ENCODE measurements at places on chromosomes 1 and 21. TPM values are rescaled to one million over a fixed set of nuclear protein-coding genes. Genes with fewer than 3 reads are reported as not detected.
A peak's percentile ranks its signal among the peaks of the same experiment; 100 is the strongest.

Gene OPRD1
- not detected for total RNA-seq

- no peaks in the 10 kb centered on the region for H3K27me3 ChIP-seq
- no peak overlapping the region for H3K4me3 ChIP-seq
- no peaks in the 10 kb centered on the region for H3K4me1 ChIP-seq
- DNase-seq = no peak
- H3K36me3 ChIP-seq = no peaks in the 10 kb centered on the region
Measured at GRCh38 chr1:62184336-62184735, 10.3 kb upstream of the L1TD1 start.

DNA sequence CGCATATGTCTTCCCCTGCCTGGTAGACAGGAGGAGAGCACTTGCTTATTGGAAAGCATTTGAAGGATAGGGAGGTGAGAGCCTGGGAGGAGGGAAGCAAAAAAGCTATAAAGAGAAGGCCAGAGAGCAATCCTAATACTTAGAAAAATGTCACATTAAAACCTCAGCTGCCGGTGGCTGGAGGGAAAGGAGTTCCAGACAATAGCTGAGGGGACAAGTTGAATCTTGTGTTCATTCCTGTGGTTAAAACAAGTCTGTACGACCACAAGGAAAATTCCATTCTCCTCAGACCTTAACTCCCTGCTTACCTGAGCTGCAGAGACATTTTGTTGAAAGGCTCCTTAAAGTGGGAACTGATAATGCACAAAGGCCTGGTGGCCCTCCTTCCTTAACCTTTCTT, 218.8 kb upstream of the CAMK1G start:
- no peak for DNase-seq
- no peak overlapping the region for H3K27ac ChIP-seq
- no peaks in the 10 kb centered on the region for H3K4me1 ChIP-seq
- H3K27me3 ChIP-seq = peaks cover 8% of the 10 kb centered on the region
- no peak overlapping the region for H3K4me3 ChIP-seq

DNA sequence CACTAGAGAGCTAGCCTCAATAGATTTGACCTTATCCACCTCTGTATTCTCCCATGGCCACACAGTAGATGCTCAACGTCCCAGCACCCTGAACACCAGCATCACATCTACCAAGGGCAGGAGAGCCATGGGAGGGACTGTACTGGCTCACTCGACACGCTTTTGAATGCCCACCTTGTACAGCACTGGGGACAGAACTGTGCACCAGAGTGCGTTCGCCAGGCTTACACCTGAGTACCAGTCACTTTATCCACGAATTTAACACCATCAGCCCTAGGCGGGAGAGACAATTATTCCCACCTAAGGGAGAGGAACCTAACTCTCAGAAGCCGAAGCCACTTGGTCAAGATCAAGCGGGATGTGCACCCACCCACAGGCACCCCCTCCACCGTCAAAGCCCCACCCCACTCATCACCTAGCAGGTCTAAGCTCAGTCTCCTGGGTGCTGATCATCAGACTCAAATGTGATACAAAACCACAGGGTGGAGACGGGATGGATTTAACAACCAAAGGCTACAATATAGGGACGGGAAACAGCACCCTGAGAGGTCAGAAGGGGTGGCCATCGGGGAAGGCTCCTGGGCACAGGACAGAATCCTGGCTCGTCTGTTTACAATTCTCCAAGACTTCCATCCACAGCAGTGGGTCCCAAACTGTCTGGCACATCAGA, 110.5 kb downstream of the GLIS1 start:
- no peaks in the 10 kb centered on the region for H3K36me3 ChIP-seq
- no peaks in the 10 kb centered on the region for H3K27me3 ChIP-seq
- no peak overlapping the region for H3K4me3 ChIP-seq
- H3K27ac ChIP-seq = no peak overlapping the region

Gene AMY1B
- not detected for total RNA-seq

GRCh38 chr1:199007423-199007822, 368.6 kb downstream of the PTPRC start:
- no peak overlapping the region for H3K27ac ChIP-seq
- no peaks in the 10 kb centered on the region for H3K36me3 ChIP-seq
- peaks cover 11% of the 10 kb centered on the region for H3K4me1 ChIP-seq
- DNase-seq = no peak

- no peaks in the 10 kb centered on the region for H3K27me3 ChIP-seq
- no peak for DNase-seq
- no peaks in the 10 kb centered on the region for H3K36me3 ChIP-seq
- H3K27ac ChIP-seq = no peak overlapping the region
- H3K4me1 ChIP-seq = no peaks in the 10 kb centered on the region
- H3K4me3 ChIP-seq = no peak overlapping the region
Measured at GRCh38 chr1:112444269-112444668, 48.3 kb downstream of the CTTNBP2NL start.

DNA sequence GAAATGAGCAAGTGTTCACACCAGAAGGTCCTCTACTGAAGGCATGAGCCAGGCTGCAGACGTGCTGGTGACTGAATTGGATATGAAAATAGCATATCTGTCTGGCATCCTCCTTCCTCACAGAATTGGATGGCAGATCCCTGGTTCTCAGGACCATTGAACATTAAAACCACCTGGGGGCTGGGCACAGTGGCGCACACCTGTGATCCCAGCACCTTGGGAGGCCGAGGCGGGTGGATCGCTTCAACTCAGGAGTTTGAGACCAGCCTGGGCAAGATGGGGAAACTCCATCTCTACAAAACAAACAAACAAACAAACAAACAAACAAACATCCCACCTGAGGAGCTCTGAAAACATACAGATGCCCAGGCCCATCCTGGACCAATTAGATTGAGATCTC, 23.4 kb downstream of the TEX35 start:
- no peaks in the 10 kb centered on the region for H3K27me3 ChIP-seq
- no peak overlapping the region for H3K27ac ChIP-seq
- no peak for DNase-seq
- no peaks in the 10 kb centered on the region for H3K4me1 ChIP-seq
- no peak overlapping the region for H3K4me3 ChIP-seq
- no peaks in the 10 kb centered on the region for H3K36me3 ChIP-seq

- no peak overlapping the region for H3K27ac ChIP-seq
- no peak for DNase-seq
- H3K4me1 ChIP-seq = no peaks in the 10 kb centered on the region
Measured at GRCh38 chr1:188958461-188959115, 1519.1 kb downstream of the BRINP3 start.

Gene MIXL1
- total RNA-seq = not detected

Gene ADAM30
- total RNA-seq = not detected

- no peak for DNase-seq
- H3K36me3 ChIP-seq = peaks cover 10% of the 10 kb centered on the region
- peaks cover 80% of the 10 kb centered on the region for H3K4me1 ChIP-seq
- no peaks in the 10 kb centered on the region for H3K27me3 ChIP-seq
Measured at GRCh38 chr1:16387201-16388188, 20.5 kb downstream of the SZRD1 start.

DNA sequence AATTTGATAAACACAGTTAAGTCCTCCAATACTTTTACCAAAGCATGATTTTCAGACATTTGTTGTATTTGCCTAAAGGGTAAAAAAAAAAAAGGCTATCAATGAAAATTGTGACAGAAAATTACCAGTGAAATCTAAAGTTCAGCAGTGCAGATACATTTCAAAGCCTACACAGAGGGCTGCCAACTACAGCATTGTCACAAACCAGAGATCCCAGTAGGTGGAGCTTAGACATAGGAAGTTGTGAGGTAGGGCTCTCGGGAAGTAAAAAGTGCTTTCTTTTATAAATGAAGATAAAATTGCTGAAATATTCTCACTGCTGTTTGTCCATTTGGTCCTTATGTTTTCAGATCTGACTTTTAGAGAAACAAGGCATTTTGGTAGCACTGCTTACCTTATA, 123.0 kb downstream of the DYRK1A start:
- no peak for DNase-seq
- H3K36me3 ChIP-seq = peaks cover 17% of the 10 kb centered on the region
- no peaks in the 10 kb centered on the region for H3K27me3 ChIP-seq
- H3K4me1 ChIP-seq = peaks cover 20% of the 10 kb centered on the region
- H3K27ac ChIP-seq = no peak overlapping the region

DNA sequence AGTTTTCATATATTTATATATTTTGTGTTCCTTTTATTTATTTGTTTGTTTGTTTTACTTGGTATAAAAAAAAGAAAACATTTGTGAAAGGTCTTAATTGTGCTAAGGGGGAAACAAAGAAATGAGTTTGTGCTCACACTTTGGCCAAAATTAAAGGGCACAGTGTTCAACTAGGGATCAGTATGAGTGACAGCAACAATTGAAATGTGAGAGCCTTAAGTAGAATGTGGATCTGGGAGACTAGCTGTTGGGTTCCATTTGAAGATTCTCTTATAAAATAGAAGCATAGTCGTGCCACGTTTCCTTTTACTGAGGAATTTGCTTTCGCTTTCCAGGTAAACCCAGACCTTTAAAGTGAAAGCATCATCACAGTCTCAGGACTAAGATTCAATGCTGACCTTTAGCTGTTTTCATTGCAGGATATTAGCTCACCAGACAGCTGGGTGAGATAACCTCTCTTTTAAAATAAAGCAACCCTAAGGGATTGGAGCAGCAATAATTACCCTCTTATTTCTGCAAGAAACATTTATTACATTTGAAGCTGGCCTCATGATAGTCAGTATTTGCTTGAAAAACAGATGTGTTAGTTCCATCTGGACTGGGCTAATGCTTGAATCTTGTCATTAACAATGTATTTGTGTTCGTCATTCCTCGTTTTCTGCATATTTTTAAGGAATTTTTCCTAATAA, 37.1 kb upstream of the CD55 start:
- peaks cover 38% of the 10 kb centered on the region for H3K4me1 ChIP-seq
- H3K36me3 ChIP-seq = no peaks in the 10 kb centered on the region
- DNase-seq = no peak
- no peaks in the 10 kb centered on the region for H3K27me3 ChIP-seq
- no peak overlapping the region for H3K4me3 ChIP-seq
- H3K27ac ChIP-seq = no peak overlapping the region

DNA sequence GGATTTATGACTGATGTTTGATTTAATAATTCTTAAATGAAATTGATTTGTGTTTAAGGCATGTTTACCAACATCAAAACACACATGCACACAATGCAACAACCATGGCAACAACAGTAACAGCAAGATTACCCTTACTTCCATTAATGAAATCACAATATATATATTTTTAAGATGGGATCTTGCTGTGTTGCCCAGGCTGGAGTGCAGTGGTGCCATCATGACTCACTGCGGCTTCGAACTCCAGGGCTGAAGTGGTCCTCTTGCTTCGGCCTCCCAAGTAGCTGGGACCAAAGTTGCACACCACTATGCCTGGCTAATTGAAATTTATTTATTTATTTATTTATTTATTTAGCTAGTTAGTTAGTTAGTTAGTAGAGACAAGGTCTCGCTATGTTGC, 27.7 kb downstream of the NEK7 start:
- H3K4me1 ChIP-seq = peaks cover 73% of the 10 kb centered on the region
- H3K27me3 ChIP-seq = no peaks in the 10 kb centered on the region
- H3K27ac ChIP-seq = no peak overlapping the region
- no peak for DNase-seq
- H3K4me3 ChIP-seq = no peak overlapping the region
- no peaks in the 10 kb centered on the region for H3K36me3 ChIP-seq

Gene SPRR2B
- not detected for total RNA-seq

GRCh38 chr21:45056296-45056904, 18.0 kb upstream of the ADARB1 start:
- H3K4me3 ChIP-seq = no peak overlapping the region
- peaks cover 8% of the 10 kb centered on the region for H3K27me3 ChIP-seq
- DNase-seq = no peak
- H3K36me3 ChIP-seq = no peaks in the 10 kb centered on the region
- H3K4me1 ChIP-seq = no peaks in the 10 kb centered on the region

DNA sequence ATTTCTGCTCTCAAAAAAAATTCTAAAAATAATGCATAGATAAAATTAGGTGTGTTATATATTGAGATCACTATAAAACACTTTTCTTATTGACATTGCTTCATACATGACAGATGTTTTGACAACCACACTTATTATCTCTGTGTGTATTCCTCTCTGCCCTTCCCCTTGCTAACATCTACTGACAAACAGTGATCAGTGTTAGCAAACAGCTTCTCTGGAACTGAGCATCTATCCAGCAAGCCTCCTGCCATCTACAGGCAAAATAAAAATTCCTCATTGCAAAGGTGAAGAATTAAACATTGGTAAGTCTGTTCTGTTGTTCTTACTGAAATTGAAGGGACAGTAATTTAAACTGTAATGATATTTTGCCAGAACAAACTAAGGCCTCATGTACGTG, 2153.9 kb downstream of the NCAM2 start:
- no peak overlapping the region for H3K27ac ChIP-seq
- no peaks in the 10 kb centered on the region for H3K4me1 ChIP-seq
- H3K4me3 ChIP-seq = no peak overlapping the region
- H3K36me3 ChIP-seq = no peaks in the 10 kb centered on the region
- no peaks in the 10 kb centered on the region for H3K27me3 ChIP-seq

- H3K27ac ChIP-seq = no peak overlapping the region
- H3K4me3 ChIP-seq = no peak overlapping the region
- no peaks in the 10 kb centered on the region for H3K4me1 ChIP-seq
Measured at GRCh38 chr1:213394837-213395236, 343.8 kb downstream of the RPS6KC1 start.

- no peak overlapping the region for H3K4me3 ChIP-seq
- no peaks in the 10 kb centered on the region for H3K4me1 ChIP-seq
- no peaks in the 10 kb centered on the region for H3K36me3 ChIP-seq
- no peak overlapping the region for H3K27ac ChIP-seq
Measured at GRCh38 chr1:199449221-199449620, 578.3 kb upstream of the NR5A2 start.

Gene ARL8A
- total RNA-seq = 28.1 TPM

- no peak overlapping the region for H3K4me3 ChIP-seq
- peaks cover 14% of the 10 kb centered on the region for H3K27me3 ChIP-seq
- DNase-seq = no peak
- no peak overlapping the region for H3K27ac ChIP-seq
- H3K4me1 ChIP-seq = no peaks in the 10 kb centered on the region
- no peaks in the 10 kb centered on the region for H3K36me3 ChIP-seq
Measured at GRCh38 chr1:199716729-199717128, 310.8 kb upstream of the NR5A2 start.

DNA sequence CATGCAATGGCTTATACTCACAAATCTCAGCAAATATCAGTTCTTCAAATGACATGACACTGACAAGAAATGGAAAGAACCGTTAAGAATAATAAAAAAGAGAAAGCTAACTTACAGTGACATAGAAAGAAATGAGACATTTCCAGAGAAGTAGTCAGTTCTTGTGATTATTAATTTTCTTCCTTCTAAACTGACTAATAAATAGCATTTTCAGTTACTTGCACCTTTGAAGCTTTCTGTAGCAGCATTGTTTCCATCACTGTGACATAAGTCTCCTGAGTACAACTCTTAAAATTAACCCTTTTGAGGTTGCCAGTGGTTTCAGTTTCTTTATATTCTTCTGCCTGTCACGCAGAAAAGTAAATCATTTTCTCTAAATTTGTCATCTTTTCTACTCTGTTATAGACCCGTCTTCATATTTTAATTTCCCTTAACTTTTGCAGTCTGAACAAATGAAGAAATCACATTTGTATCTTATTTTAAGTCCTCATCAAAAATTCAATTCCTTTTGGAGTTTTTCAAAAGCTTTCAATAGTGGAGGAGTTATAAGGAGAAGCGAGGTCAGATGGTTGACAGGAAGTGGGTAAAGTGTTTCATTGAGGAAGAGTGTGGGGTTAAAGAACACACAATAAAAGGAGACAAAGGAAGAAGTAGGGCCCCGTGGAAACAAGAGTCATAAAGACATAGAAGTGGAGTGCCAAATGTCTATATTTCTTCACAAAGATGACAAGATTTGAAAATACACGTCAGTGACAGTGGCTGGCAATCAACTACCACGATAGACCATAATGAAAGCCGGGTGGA, 57.9 kb upstream of the S1PR1 start:
- peaks cover 82% of the 10 kb centered on the region for H3K4me1 ChIP-seq
- peak overlapping the region; percentile 100 for H3K27ac ChIP-seq
- DNase-seq = peak; percentile 66
